ENCODE measurements at places on chromosomes 4 and X. TPM values are rescaled to one million over a fixed set of nuclear protein-coding genes. Genes with fewer than 3 reads are reported as not detected.

SAT1 gene
- 229 TPM for total RNA-seq

DNAAF6 gene
- not detected for total RNA-seq

SOWAHD gene
- 0.46 TPM for total RNA-seq

AFM gene
- not detected for total RNA-seq

STAP1 gene
- total RNA-seq: 9.6 TPM

GRCh38 chr4:77358315-77358928, 201.4 kb downstream of the CCNG2 start:
- no peaks in the 10 kb centered on the region for H3K36me3 ChIP-seq
- H3K4me1 ChIP-seq: no peaks in the 10 kb centered on the region
- H3K27ac ChIP-seq: no peak overlapping the region
- H3K4me3 ChIP-seq: no peak overlapping the region

GRCh38 chr4:152738827-152739226, 40.7 kb downstream of the TIGD4 start:
- peaks cover 5% of the 10 kb centered on the region for H3K27me3 ChIP-seq
- H3K4me3 ChIP-seq: no peak overlapping the region
- no peaks in the 10 kb centered on the region for H3K4me1 ChIP-seq
- no peak overlapping the region for H3K27ac ChIP-seq
- no peak for DNase-seq
- no peaks in the 10 kb centered on the region for H3K36me3 ChIP-seq

- H3K27me3 ChIP-seq: peaks cover 23% of the 10 kb centered on the region
- no peak overlapping the region for H3K27ac ChIP-seq
- no peak overlapping the region for H3K4me3 ChIP-seq
- DNase-seq: no peak
- no peaks in the 10 kb centered on the region for H3K4me1 ChIP-seq
These were observed 10.0 kb downstream of the TMEM164 start for GRCh38 chrX:110012818-110013485.

DNA sequence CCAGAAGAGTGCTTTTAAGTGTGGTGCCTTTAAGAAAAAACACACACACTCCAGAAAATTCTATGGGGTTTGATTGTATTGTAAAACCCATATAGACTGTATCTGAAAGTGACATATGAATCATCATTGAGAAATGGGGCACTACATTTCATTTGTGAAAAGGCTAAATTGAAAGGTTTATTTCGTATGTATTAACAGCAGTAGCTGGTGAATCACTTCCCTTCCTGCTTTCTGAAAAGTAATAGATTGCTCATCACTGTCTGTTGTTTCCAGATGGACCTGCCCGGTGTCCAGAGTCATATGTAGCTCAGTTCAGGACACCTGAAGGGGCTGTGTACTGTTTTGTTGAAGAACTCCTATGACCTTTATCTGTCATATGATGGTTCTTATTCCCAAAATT, 28.1 kb upstream of the HPRT1 start:
- peaks cover 12% of the 10 kb centered on the region for H3K36me3 ChIP-seq
- H3K4me1 ChIP-seq: peaks cover 14% of the 10 kb centered on the region
- DNase-seq: no peak
- no peak overlapping the region for H3K27ac ChIP-seq

- no peaks in the 10 kb centered on the region for H3K27me3 ChIP-seq
- no peak for DNase-seq
- H3K27ac ChIP-seq: no peak overlapping the region
- no peaks in the 10 kb centered on the region for H3K36me3 ChIP-seq
These were observed 34.0 kb upstream of the BCOR start for GRCh38 chrX:40131654-40132337.

DNA sequence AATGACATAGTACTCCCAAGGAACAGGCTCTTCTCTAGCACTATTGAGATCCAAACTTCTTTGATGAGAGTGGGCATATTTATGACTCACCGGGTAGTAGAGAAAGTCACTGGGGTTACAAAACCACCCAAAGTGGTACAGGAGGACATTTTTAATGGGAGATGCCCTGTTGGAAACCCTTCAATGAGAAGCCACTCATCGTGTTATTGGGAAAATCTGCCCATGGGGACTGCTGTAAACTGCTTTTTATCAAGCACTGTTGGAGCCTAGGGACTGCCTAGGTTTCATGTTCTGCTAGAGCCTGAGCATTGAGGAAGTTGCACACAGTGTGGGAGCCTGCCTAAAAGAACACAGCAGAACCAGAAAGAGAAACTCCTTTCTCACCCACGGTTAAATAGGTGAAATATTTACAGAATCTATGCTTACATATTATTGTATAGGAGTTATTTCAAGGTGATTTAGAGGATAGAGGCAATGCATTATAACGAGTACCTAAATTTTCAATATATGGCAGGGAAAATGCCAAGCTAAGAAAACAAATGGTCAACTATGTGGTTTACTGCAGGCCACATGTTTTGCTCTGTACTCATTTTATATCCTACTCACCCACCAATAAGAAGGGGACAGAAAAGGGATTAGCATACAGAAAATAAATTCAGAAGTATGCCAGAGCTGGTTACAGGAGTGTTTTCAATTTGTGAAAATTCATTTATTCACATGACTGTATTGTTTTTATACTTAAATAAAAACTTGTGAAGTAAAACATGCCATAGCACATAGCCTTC, 559.1 kb downstream of the FSTL5 start:
- H3K27ac ChIP-seq: no peak overlapping the region
- DNase-seq: no peak
- no peaks in the 10 kb centered on the region for H3K27me3 ChIP-seq
- no peaks in the 10 kb centered on the region for H3K36me3 ChIP-seq
- no peak overlapping the region for H3K4me3 ChIP-seq

- no peaks in the 10 kb centered on the region for H3K4me1 ChIP-seq
- no peak for DNase-seq
- no peak overlapping the region for H3K27ac ChIP-seq
- H3K27me3 ChIP-seq: no peaks in the 10 kb centered on the region
- H3K36me3 ChIP-seq: no peaks in the 10 kb centered on the region
These were observed 160.3 kb upstream of the VEGFC start for GRCh38 chr4:176953021-176953420.

DNA sequence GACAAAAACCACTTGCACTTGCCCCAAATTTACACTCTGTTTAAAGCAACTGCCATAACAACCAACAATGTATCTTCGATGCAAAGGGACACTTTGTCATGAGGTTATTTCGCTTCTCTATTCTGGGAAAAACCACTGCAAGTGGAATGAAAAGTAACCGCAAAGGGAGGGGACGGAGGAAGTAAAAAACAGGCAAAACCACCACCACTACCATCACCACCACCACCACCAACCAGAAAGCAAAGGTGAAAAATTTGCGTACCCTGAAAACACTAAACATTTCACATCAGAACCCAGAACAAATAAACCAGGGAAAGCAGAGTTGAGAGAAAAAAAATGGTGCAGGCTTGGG, 1.2 kb upstream of the N4BP2 start:
- H3K4me1 ChIP-seq: peaks cover 44% of the 10 kb centered on the region
- H3K27ac ChIP-seq: peak overlapping the region; percentile 97
- H3K27me3 ChIP-seq: no peaks in the 10 kb centered on the region

DNA sequence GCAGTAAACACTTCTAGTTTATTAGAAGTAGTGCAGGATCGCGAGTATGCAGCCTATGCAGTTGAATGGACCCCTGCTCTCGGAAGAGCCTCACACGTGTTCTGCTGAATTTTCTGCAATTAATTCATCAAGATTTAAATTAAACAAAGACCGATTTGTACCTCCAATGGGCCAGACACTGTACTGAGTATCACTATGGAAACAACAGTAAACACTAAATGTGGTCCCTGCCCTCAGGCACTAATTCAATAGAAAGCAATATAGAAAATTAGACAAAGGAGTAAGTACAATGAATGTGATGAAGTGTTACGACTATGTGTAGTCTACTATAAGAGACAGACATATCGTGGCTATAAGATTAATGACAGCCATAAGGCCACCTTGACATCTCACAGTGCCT, 740.3 kb upstream of the FRG1 start:
- no peaks in the 10 kb centered on the region for H3K27me3 ChIP-seq
- peaks cover 6% of the 10 kb centered on the region for H3K4me1 ChIP-seq
- H3K4me3 ChIP-seq: no peak overlapping the region
- H3K36me3 ChIP-seq: no peaks in the 10 kb centered on the region
- no peak overlapping the region for H3K27ac ChIP-seq

- H3K4me3 ChIP-seq: no peak overlapping the region
- H3K27me3 ChIP-seq: no peaks in the 10 kb centered on the region
- no peak overlapping the region for H3K27ac ChIP-seq
- H3K36me3 ChIP-seq: no peaks in the 10 kb centered on the region
- no peak for DNase-seq
These were observed 267.2 kb upstream of the RASGEF1B start for GRCh38 chr4:81738891-81739290.

GRCh38 chr4:54402880-54403480, 173.9 kb downstream of the PDGFRA start:
- no peaks in the 10 kb centered on the region for H3K36me3 ChIP-seq
- no peaks in the 10 kb centered on the region for H3K4me1 ChIP-seq
- no peak overlapping the region for H3K4me3 ChIP-seq

Data from activated T-cell treated with anti-CD3 and anti-CD28 coated beads, Interleukin-2, amount 50 U/mL, for 72 hours (primary cell).